ENCODE measurements at places on chromosomes 2 and 18.
A peak's percentile ranks its signal among the peaks of the same experiment; 100 is the strongest.

- no peak for DNase-seq
These were observed 45.5 kb upstream of the LRRTM4 start for GRCh38 chr2:77567723-77568122.

DNA sequence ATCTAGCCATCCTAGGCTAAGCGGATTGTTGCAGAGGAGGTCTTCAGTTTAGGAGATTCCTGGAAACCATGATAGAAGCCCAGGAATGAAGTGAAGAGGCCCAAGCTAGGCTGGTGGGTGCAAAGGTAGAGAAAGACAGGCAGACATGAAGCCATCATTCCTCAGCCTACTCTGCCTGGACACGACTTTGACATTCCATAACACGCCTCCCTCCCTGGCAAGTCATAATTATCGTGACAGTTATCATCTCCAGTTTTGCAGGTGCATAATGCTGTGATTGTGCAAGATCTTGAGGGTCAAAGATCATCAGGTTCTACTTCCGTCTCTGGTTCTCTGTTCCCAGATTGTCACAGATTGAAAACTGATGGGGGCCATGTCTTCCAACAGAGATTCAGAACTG is 15.2 kb upstream of the FZD5 start:
- no peak for DNase-seq

DNA sequence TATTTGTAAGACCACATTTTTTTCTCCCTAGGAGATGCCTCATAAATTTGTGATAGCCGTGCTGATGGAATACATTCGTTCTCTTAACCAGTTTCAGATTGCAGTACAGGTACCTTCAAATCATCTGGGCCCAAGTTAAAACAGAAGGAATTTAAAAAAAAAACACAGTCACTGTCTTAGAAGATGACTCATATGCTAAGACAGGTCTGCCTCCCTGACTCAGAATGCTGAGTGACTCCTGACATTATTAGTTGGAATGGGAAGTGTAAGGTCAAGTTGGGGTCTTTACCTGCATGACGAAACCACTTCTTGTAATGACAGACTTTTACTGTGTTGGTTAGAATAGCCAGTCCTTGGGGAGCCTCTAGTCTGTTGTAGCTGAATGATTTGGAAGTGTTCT is 26.3 kb downstream of the RMC1 start:
- no peak for DNase-seq

DNA sequence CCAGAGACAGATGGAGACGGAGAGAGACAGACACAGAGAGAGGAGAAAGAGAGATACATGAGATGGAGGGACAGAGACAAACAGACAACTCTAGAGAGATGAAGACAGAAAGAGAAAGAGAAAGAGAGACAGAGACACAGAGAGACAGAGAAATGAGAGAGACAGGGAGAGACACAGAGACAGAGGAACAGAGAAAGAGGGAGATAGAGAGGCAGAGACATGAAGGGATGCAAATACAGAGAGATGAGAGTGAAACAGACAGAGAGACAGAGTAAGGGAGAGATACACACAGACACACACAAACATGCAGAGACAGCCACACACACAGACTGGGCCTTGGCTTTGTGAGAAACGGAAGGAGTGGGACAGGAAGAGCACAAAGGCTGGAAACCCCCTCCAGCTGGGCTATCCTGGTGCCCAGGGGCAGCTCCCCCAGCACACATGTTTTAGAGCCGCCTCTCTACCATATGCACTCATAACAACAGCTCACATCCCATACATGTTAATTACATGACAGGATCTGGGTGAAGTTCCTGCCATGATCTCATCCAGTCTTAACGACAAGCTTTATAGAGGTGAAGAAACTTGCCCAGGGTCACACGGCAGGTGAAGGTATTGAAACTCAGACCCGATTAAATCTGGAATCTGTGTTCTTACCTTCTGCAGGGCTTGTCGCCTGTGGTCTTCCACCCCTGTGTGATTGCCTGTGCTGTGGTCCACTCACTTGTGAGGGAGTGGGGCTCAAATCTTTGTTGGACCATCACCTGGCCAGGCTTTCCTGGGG is 32.4 kb downstream of the IL18R1 start:
- no peak for DNase-seq

DNA sequence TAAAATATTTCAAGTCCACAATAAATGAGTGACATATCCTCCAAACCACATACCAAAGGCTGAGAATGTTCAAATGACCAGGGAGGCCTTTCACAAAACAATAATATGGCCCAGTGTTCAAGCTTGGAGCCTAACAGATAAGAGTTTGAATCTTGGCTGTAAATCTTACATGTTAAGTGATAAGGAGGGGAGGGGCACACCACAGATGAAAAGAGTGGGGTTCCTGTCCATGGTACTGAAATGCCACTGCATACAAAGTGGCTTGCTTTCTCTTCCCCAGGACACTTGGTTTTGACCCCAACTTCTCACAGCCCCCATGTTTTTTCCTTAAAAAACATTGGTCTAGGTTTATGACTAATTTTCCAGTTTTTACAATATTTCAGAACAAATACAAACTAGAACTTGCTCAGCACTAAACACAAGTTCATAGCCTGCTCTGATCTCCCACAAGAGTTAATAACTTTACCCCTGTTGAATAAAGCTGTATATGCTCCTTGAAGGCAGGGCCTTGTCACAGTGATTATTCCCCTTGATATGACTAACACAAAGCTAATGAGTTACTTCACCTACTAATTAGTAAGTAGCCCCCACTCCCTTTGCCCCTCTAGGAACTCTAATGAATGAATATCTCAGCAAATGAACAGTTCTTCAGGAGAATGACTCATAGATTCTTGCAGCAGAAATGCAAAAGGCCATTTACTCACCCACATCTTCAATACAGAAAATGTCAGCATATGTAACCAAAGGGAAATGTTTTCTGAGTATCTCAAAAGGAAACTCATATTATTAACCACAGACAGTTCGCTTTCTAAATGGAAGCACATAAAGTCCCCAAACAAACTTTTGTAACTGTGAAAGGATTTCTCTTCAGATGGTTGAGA is 142.2 kb downstream of the SATB2 start:
- no peak for DNase-seq

- no peak for DNase-seq
These were observed 98.0 kb upstream of the ZSWIM2 start for GRCh38 chr2:186946896-186947467.

- peak; percentile 80 for DNase-seq
These were observed 44.1 kb downstream of the NEDD4L start for GRCh38 chr18:58087928-58088690.

DNA sequence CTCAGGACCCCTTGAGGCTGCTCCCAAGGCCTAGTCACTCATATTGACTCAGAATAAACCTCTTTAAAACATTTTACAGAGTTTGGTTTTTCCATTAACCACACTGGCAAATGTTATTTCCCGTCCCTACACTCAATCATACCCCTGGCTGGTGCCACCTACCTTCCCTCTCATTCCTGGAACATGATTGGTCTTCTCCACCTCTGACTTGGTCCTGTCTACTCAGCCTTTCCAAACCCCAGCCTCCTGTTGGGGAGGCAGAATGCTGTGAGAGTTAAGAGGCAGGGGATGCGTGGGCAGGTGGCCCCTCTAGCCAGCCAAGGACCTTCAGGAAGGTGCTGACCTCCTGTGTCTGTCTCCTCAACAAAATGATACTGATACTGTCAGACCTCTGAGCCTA is 149.3 kb downstream of the CABLES1 start:
- DNase-seq = no peak

Data from upper lobe of right lung (tissue), 1 donor.